ENCODE measurements at places on chromosomes 2 and 18. TPM values are rescaled to one million over a fixed set of nuclear protein-coding genes. Genes with fewer than 3 reads are reported as not detected.
A peak's percentile ranks its signal among the peaks of the same experiment; 100 is the strongest.

GRCh38 chr2:61419129-61419528 is 51.8 kb downstream of the USP34 start:
- DNase-seq, result no peak

POLR1A gene
- total RNA-seq, result 58.2 TPM

DNA sequence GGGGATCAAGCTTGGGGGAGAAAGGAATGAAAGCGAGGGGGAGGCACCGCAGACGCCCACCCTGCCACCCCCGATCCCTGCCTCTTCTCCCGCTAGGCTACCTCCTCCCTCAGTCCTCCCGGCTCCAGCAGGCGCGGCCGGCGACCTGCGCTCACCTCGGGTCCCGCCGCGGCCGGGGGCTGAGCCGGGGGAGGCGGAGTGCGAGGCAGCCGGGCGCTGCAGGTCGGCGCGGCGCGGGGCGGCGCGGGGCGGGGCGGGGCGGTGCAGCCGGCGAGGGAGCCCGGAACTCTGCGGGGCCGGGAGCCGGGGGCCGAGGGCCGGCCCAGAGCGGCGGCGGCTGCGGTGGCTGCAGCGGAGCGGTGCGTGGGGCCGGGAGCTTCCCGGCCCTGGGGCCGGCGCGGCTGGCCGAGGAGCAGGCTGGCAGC is 477 bp downstream of the ACVR1 start:
- DNase-seq, result no peak

- DNase-seq, result no peak
These were observed 76.6 kb downstream of the BAZ2B start for GRCh38 chr2:159539701-159540100.

GRCh38 chr2:239114616-239115265 is 266.9 kb downstream of the TWIST2 start:
- no peak for DNase-seq

FEZ2 gene
- total RNA-seq, result 13.8 TPM

GRCh38 chr18:62549755-62550154 is 26.9 kb downstream of the ZCCHC2 start:
- DNase-seq, result no peak

DNA sequence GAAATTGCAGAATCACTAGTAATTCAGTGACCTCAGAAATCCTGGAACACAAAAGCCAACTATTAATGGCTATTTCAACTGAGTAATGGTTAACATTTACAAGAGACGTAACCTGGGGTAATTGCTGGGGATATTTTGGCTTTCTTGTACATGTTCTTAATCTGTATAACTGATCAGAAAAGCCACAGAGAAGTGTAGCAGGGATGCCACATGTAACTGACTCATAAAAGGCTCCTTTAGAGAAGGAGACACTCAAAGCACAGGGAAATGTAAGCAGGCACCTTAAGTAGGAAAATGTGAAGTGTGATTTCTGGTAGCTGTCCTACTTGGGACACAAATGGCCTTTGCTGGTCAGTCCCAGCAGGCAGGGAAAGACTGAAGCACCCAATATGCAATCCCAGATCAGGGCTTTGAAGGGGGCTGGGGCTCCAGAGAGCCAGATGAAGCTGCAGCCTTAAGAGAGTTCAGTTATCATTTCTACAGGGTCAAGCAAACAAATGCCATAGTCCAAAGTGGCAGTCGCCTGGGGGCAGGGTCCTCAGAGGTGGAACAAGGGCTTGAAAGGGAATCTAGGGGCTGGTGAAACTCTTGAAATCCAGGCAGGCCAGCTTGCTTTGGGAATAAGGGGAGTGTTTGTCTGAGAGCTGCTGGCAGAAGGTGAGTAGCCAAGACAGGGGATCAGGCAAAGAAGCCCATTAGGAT is 7.2 kb upstream of the SPOPL start:
- DNase-seq, result no peak

DNA sequence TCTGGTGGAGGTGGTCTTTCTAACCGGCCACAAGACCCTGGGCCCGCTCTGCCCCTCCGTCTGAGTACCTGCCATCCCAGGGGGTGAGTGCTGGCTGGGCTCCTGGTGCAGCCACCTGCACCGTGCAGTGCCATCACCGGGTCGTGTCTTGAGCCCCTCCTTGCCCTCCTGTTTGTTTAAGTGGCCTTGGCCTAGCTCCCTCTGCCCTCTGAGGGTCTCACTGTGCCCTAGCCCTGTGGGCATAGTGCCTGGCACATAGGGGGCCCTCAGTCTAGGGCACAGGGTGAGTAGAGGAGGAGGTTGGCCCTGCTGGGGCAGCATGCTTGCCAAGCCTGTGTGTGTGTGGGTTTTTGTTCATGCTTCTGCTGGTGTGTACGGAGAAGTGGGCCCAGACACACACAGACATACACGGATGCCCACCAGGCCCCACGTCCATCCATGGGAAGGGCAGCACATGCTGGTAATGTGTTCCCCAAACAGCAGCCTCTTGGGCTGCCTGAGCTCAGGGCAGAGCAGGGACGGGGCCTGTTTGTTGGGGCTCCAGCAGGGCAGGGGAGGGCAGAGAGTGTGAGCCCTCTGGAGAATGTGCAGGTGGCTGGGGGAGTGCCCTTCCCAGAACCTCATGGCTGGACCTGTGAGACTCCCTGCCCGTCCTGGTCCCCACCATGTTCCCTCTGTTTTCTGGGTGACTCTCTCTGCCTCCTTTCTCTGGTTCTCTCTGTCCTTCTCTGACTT is 94.6 kb downstream of the GLI2 start:
- no peak for DNase-seq

DNA sequence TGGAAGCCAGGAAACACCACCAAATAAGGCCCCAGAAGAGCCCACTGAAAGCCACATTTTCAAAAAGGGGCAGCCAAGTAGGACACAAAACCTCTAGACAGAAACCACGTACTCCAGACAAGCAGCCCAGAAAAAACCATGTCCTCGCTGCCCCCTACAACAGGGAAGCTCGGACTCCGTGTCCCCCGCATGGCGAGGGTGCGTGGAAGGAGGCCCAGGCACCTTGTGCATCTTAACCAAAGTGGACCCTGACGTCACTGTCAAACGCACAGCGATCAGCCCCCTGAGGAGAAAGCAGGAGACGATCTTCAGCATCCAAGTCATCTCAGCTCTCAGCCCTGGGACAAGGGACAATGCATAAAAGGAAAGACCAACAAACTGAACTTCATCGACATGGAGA is 168.4 kb downstream of the EIPR1 start:
- no peak for DNase-seq

DNA sequence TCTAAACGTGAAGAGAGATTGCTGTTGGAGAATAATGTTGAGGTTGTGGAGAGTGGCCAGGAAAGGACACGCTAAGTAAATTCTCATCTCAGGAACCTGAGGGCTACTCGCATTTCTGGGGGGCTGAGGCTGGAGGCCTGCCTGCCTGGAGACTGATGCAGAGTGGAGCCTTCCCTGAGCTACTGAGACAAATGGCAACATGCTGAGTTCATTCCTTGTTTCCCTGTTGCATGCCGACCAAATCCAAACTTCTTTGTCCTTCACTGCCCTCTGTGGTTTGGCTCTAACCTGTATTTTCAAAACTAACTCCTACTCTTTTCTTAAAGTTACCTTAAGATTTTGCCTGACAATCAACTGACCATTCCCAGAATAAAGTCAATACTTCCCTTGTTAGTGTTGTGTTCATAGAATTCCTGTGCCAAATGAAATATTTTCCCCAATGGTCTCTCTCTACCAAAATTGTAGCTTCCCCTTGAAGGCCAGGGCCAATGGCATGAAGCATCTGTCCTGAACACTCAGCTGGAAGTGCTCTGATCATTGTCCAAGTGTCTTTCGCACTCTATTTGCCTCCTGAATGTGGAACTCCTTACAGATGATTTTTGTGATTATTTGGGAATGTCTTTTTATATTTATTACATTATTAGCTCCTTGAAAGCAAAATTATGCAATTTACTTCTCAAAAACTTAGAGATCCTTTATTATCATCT is 1085.6 kb downstream of the SOCS6 start:
- DNase-seq, result peak; percentile 49

- DNase-seq, result no peak
These were observed 931.0 kb upstream of the LRRTM1 start for GRCh38 chr2:81235601-81236000.

- no peak for DNase-seq
These were observed 48.9 kb downstream of the STK25 start for GRCh38 chr2:241459520-241459919.

GRCh38 chr2:160918906-160919503 is 241.2 kb upstream of the TANK start:
- DNase-seq, result peak; percentile 74

DNA sequence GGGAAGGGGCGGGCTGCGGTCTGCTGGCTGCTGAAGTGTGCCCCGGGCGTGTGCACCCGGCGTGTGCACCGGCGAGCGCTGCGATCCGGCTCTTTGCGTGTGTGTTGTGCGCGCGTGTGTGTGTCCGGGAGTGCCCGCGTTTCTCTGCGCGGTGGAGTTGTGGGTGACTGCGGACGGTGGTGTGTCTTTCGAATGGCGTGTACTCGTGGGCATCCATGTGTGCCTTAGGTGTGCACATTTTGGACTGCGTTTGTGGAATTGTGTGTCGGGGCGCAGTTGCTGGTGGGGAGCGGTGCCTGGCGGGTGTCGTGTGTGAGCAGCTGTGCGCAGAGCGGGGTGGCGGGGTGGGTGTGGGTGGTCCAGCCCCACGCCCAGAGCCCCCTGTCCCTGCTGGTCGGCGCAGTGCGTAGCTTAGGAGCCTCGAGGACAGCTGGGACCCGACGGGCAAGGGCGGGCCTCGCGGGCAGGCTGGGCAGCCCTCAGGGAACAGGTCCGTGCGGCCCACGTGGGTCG is 533 bp downstream of the HPCAL1 start:
- no peak for DNase-seq

DNA sequence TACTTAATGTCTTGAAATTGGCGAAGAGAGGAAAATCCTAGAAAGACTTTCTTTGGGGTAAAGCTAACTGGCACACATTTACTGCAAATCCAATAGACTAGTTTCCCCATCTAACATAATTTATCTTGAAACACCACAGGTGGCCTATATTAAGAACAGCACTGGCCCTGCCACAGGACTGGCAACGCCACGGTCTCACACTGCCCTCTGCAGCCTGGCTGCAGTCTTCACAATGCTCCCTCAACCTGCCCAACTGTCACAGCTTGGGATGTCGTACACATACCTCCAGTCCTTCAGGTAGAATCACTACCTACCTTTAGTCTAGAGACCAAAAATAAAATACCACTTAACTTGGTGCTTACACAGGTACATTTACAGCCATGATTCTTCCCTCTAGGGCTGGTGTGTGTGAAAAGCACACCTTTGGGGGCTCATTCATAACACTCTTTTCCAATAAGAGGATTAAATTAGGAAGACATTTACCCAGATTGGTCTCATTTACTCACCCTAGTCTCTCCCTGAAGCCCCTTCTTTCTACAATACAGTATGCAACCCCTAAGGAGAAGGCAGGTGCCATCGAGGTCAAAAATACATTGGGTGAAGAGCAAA is 222.2 kb downstream of the C1D start:
- peak; percentile 68 for DNase-seq

WBP1 gene
- 51.4 TPM for total RNA-seq

DNA sequence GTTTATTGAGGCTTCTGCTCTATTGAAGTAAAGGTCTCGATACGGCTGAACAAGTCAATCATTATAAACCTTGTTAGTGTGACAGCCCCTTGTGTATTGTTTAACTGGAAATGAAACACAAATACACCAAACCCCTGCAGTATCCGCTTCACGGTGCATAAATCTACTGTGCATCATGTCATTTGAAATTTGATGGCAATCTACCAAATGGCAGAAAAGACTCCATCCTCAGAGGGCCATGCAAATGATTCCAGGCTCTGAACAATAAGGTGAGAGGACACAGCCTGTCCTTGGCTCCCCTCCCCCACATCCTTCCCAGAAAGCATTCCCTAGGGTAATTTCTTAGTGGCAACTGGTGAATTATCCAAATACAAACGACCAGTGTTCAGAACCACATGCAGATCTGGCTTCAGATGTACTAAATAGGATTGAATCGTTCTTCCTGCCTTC is 80.6 kb downstream of the ADCYAP1 start:
- no peak for DNase-seq

GMCL1 gene
- total RNA-seq, result 26.1 TPM

STAT4 gene
- 0.63 TPM for total RNA-seq

DNA sequence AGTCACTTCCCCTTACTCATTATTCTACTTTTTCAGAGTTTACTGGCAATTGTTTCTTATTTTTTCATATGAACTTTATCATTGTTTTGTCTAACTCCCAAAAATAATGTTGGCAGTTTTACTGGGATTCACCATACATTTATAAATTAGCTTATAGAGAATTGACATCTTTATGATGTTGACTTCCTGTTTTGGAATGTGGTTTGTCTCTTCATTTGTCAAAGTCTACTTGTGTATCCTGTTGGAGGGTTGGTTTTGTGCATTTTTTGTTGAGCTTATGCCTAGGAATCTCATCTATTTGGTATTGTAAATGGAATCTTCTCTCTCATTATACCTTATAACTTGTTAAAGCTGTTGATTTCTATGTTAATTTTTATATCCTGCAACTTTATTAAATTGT is 16.4 kb downstream of the EPC2 start:
- DNase-seq, result no peak

METAP1D gene
- 6.4 TPM for total RNA-seq

DNA sequence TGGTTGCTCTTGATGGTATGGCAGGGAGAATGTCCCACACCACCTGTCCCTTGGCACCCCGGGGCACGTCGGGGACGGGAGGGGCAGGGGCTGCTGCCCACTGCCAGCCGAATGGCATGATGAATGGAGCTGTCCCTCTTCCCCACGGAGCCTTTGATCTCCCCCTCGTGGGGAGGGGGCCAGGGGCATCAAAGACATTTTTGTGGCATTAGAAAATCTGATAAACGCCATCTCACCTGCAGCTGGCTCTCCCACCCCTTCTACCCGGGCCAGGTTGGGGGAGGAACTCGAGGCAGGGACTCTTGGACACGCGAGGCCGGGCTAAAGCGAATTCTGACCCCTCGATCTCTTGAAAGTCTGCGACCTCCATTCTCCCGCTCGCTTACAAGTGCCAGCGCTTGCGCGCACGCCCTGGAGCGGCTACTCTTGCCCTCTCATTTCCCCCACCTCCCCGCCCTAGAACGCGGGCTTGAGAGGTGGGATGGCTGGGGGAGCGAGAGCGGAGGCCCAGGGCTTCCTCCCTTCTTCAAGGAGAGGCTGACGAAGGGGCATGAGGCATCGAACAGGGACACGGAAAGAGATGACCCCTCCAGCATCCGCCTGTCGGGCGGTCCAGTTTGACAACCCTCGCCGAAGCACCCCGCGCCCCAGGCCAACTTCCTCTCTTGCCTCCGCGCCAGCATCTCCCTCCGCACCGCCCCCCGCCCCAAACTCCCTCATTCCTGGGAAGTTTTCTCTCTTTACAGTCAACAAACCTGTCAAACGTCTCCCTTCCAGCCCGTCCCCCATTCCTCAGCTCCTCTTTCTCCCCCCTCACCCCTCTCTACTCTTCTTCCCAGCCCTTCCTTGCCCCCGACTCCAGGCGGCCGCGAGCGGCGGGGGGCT is 692 bp upstream of the WNT6 start:
- peak; percentile 74 for DNase-seq

DNA sequence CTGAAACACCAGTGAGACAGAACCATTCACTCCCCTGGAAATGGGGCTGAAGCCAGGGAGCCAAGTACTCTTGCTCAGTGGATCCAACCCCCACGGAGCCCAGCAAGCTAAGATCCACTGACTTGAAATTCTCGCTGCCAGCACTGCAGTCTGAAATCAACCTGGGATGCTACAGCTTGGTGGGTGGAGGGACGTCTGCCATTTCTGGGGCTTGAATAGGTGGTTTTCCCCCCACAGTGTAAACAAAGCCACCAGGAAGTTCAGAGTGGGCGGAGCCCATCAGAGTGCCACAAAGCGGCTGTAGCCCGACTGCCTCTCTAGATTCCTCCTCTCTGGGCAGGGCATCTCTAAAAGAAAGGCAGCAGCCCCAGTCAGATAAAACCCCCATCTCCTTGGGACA is 292.8 kb downstream of the LNPK start:
- DNase-seq, result peak; percentile 47

- DNase-seq, result no peak
These were observed 1597.5 kb upstream of the PIK3C3 start for GRCh38 chr18:40357536-40357935.
